ENCODE measurements at places on chromosomes 5 and 9.

- DNase-seq, result no peak
Observed at GRCh38 chr5:67168069-67168468, 28.5 kb downstream of the CD180 start.

GRCh38 chr9:114108016-114108833, 9.1 kb upstream of the KIF12 start:
- peak; percentile 73 for DNase-seq

DNA sequence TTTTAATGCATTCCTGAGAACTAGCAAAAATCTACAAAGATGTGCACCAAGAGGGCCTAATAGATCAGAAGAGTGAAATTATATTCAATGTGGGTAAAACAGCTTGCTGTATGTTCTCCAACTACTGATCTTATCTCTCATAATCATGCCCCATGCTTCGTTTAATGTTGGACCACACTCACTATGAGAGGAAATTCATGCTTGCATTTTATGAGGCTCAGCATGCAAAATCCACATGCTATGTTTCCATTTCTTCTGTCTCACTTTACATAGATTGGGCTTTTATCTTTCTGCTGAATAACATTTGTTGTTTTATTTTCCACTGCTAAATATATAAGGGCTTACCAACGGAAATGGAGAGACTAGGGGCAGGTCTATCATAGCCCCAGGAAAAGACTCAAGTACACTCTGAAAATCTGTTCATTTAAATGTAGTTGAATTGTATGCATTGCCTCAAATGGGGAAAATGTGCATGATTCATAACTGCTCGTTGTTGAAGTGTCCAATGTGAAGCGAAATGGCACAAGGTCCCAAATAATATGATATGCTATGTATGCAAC, 474.2 kb downstream of the EFNA5 start:
- no peak for DNase-seq

DNA sequence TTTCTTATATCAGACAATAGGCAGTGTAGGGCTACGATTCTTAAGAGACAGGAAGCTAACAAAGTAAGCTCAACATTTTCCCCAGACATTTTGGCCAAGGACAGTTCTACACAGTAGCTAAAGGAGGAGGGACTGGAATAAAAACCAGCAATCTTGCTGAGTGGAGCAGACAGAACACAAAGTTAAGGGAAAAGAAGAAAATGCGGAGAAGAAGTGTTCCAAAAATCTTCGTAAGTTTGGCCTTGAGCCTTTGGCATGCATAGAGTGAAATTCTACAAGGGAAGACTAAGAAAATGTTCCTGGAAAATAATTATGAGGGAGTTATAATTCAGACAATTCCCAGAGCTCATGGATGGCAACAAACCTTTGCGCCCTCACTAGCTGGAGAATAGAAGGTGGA, 748.0 kb upstream of the CTNND2 start:
- DNase-seq, result no peak

- no peak for DNase-seq
Observed at GRCh38 chr5:149770236-149770635, 40.1 kb downstream of the PPARGC1B start.

DNA sequence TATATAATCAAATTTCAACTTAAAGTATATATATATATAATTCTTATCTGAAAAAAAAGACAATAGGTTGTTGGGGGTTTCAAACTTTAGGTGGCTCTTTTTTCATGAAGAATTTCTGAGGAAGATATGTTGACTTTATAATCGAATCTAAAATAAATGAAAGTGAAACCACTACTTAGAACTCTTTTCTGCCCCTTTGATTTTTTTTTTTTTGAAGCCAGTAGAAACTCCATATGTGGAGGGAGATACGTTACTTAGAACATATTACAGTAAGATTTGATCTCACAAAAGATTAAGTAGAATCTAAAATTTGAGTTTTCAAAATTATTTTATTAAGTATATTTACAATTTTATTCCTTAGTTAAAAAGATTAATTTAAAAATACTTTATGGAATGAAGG, 96.9 kb downstream of the ATG10 start:
- no peak for DNase-seq

DNA sequence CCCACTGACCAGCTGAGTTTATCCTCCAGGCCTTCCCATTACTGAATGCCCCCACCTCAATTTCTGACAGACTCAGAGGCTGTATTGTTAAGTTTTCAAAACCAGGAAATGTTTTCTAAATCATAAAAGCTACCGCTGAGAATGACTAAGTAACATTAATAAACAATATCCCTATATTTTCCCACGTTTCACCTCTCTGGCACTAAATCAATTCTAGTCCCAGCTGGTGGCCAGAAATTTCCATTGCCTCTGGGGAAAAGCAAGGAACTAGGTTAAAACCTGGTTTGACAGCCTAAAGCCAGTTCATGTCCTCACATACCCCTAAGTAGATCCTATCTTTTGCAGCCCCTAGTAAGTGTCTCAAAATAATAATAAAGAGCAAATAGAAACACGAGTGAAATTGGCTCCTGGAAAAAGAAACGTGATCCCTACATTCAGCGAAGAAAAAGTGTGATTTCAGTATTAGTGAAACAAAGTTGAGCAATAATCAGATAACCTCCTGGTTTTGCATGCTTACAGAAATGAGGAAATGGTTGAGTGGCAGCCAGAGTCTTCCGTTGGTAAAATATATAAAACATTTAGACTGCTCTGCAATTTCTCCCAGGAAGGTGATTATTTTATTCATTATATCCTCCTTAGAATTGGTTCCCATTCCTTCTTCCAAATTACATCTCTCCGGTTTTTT, 110.9 kb downstream of the ESM1 start:
- DNase-seq, result no peak

- no peak for DNase-seq
Observed at GRCh38 chr5:3430691-3431090, 164.9 kb upstream of the IRX1 start.

GRCh38 chr5:90777959-90778358, 219.4 kb downstream of the ADGRV1 start:
- no peak for DNase-seq

- DNase-seq, result peak; percentile 67
Observed at GRCh38 chr5:126433701-126434100, 10.5 kb downstream of the GRAMD2B start.

DNA sequence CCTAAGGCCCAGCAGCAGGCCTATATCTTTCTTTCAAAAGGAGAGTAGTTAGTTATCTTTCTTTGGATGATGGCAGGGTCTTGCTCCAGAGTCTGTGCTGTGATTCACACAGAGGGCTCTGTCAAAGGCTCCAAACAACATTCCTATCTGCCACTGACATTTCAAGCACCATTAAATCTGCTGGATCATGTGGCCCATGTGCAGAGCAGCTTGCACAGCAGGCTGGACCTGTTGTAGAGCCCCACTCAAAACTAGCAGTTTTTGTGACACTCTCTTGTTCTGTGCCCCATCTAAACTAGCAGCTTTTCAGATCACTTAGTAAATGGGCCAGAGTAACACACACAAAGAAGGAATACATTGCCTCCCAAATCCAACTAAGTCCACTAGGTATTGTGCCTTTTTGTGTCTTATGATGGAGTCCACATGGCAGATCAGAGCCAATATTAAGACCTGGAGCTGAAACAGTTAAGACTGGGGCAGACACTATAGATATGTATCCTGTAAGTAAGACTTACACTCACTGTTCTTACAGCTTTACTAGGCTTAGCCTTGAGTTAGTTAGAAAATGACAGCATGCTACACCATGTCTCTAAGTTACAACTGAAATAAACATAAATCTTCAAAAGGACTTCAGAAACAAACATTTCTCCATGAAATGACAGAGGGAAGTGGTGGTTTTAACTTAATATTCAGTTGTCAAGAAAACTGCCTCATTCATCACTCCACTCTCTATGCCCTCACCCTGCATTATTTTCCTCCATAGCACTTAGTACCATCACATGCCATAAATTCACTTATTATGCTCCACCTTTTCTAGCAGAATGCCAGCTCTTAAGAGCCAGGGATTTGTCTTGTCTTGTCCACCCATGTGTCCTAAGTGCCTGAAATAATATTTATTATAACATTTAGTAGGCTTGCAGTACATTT, 400.9 kb downstream of the RAB3C start:
- DNase-seq, result peak; percentile 7

DNA sequence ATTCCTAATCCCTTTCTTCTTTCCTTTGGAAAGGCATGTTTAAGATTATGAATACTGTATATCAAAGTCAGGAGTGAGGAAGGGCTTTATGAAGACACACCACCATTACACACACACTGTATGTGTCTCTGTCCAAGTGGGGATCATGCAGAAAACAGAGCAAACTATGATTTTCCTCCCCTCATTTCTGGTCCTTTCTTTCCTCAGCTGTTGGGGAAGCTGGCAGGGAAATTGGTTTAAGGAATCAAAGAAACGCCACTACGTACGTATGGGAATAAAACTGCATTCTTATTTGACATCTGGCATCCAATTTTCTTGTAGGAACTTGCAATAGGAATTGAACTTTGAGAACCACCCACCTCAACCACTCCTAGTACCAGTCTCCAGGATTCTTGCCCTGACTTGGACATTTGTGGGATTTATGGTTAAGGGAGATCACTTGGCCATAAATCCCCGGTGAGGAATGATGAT, 125.8 kb downstream of the PDE4D start:
- no peak for DNase-seq

DNA sequence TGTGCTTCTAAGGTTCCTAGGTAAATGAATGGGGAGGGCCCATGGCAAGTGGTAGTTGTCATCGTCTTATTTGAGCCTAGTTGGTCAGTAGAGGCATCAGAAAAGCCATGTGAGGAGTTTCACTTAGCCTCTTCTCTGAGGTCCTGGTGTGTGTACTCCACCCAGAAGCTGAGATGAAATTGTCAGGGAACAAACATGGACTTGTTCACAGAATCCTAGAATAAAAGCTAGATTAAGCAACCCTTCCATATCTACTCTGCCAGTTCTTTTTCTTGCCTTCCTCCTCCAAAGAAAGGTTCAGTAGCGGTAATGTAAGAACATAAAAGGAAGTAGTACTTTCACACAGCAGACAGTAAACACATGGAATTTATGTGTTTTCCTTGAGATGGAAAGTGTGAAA, 70.4 kb downstream of the ARHGAP26 start:
- no peak for DNase-seq

GRCh38 chr5:138469540-138470321, 4.5 kb downstream of the EGR1 start:
- peak; percentile 69 for DNase-seq

- DNase-seq, result peak; percentile 46
Observed at GRCh38 chr9:78786794-78787193, 489.9 kb downstream of the PSAT1 start.

DNA sequence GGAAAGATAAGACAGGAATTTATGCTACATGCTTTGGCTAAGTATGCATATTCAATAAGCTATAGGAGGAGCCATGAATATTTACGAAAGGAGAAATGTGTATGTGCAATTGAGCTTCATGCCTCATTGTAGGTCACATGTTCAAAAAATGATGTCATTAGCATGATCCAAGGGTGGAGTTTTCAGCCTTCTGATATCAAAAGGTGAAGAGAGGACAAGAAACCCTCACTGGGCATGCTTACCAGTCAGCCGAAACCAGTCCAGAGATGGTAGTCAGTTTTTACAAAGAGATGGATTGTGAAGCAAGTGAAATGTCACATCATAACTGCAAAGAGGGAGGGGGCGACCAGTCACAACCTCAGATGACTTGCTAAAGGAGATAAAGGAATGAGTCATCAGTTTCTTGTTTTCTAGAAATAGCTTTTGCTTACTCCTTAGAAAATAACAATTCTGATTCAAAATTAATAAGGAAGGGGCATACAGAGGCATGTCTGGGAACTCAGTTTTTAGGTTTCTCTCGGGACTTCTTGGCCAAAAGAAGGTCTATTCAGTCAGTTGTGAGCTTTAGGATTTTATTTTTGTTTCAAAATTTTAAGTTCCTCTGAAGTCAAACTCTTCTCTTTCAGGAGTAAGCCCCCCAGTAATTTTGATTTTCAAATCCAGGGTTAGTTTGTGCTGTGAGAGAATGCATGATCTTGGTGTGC, 1067.8 kb upstream of the EDIL3 start:
- DNase-seq, result no peak

DNA sequence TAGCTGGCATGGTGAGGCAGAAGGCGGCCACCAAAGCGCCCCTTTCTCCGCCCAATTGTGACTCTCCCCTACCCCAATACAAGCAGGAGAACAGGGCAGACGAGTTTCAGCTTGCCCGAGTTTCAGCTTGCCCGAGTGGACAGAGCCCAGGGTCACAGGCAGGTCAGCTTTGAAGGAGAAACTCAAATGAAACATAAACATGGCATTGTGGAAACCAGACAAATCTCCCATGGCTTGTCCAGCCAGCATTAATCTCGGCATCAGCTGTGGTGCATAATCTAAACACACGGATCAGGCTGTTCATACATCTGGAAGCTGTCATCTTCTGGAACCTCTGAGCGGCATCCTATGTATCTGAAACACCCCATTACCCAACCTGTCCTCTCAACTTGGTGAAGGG, 16.9 kb downstream of the PTCH1 start:
- no peak for DNase-seq

GRCh38 chr5:17240487-17240886, 23.1 kb downstream of the BASP1 start:
- no peak for DNase-seq

GRCh38 chr5:42499016-42499415, 75.8 kb downstream of the GHR start:
- DNase-seq, result no peak

GRCh38 chr5:170429014-170429413, 39.8 kb upstream of the KCNMB1 start:
- DNase-seq, result no peak

DNA sequence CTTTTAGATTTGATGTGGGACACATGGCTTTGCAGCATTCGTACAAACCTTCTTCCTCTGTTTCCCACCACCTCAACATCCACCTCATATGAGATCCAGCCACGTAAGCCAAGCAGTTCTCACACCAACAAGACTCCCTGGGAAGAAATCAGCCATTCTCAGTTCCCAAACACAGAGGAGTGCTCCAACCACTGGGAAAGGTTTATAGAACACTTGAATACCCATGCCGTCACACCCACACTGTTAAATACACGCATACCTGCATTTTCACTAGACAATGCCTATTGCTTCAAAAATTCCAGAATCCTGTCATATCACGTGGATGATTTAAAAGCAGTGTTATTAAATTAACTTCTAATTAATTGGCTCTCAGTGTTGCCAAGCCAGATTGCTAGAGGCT, 347.3 kb downstream of the ENC1 start:
- DNase-seq, result no peak

DNA sequence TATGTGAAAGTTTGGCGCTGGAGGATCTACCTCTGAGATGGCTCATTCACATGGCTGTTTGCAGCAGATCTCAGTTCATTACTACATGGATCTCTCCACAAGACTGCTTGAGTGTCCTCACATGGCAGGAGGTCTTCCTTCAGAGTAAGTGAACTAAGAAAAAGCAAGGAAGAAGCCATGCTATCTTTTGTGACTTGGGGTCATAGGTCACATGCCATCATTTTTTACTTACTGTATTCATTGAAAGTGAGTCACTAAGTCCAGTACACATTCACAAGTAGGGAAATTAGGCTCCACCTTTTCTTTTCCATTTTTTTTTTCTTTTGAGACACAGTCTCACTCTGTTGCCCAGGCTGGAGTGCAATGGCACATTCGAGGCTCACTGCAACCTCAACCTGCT, 8.7 kb upstream of the CDKN2AIPNL start:
- no peak for DNase-seq

All from fibroblast of skin of right quadriceps (primary cell).